Heart right ventricle (tissue), 16 donors: ENCODE measurements at places on chromosomes 2 and 18. TPM values are rescaled to one million over a fixed set of nuclear protein-coding genes. Genes with fewer than 3 reads are reported as not detected.

PJVK gene
- total RNA-seq: 2.0 TPM

FOXI3 gene
- total RNA-seq: not detected

CPLX4 gene
- not detected for total RNA-seq

FBXO41 gene
- 1.6 TPM for total RNA-seq

HRH4 gene
- total RNA-seq: not detected

RAB6C gene
- total RNA-seq: not detected

COLEC12 gene
- 5.3 TPM for total RNA-seq

- no peak overlapping the region for H3K4me3 ChIP-seq
- H3K36me3 ChIP-seq: no peaks in the 10 kb centered on the region
- no peak for DNase-seq
- H3K4me1 ChIP-seq: no peaks in the 10 kb centered on the region
These were observed 310.0 kb downstream of the HRH4 start for GRCh38 chr18:24770311-24771024.

- H3K27me3 ChIP-seq: no peaks in the 10 kb centered on the region
- no peak overlapping the region for H3K27ac ChIP-seq
- no peak overlapping the region for H3K4me3 ChIP-seq
- DNase-seq: no peak
These were observed 26.8 kb upstream of the IL1RL1 start for GRCh38 chr2:102284611-102285010.

GRCh38 chr2:96393989-96394761, 58.6 kb downstream of the NCAPH start:
- H3K36me3 ChIP-seq: no peaks in the 10 kb centered on the region
- no peak overlapping the region for H3K4me3 ChIP-seq

GRCh38 chr2:9170458-9171130, 36.0 kb upstream of the ASAP2 start:
- no peak overlapping the region for H3K27ac ChIP-seq
- H3K27me3 ChIP-seq: no peaks in the 10 kb centered on the region
- no peak overlapping the region for H3K4me3 ChIP-seq
- no peaks in the 10 kb centered on the region for H3K36me3 ChIP-seq
- H3K4me1 ChIP-seq: no peaks in the 10 kb centered on the region
- DNase-seq: no peak

DNA sequence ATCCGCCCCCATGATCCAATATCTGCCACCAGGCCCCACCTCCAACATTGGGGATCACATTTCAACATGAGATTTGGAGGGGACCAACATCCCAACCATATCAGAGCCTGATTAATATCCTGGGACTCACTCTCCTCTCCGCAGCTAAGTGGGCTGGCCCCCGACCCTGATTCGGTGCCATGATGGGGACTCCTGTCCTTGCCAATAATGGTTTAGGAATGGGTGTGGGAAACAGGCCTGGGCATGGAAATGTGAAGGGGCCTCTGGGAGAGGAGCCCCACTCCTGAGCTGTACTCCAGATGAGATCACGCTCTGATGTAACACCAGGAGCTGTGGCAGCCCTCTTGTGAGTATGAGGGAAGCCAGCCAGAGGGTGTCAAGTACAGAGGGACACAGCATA, 77.3 kb upstream of the SMAD7 start:
- DNase-seq: no peak
- H3K27ac ChIP-seq: no peak overlapping the region
- no peaks in the 10 kb centered on the region for H3K4me1 ChIP-seq
- H3K4me3 ChIP-seq: no peak overlapping the region

- H3K27me3 ChIP-seq: no peaks in the 10 kb centered on the region
- peaks cover 8% of the 10 kb centered on the region for H3K36me3 ChIP-seq
- H3K4me1 ChIP-seq: peaks cover 26% of the 10 kb centered on the region
- DNase-seq: peak; percentile 50
- H3K27ac ChIP-seq: no peak overlapping the region
- no peak overlapping the region for H3K4me3 ChIP-seq
These were observed 67.7 kb downstream of the NCK2 start for GRCh38 chr2:105812180-105813044.

GRCh38 chr2:209391776-209392401, 32.0 kb upstream of the MAP2 start:
- no peak overlapping the region for H3K27ac ChIP-seq
- H3K4me1 ChIP-seq: no peaks in the 10 kb centered on the region
- DNase-seq: no peak
- H3K36me3 ChIP-seq: no peaks in the 10 kb centered on the region
- H3K4me3 ChIP-seq: no peak overlapping the region
- no peaks in the 10 kb centered on the region for H3K27me3 ChIP-seq

DNA sequence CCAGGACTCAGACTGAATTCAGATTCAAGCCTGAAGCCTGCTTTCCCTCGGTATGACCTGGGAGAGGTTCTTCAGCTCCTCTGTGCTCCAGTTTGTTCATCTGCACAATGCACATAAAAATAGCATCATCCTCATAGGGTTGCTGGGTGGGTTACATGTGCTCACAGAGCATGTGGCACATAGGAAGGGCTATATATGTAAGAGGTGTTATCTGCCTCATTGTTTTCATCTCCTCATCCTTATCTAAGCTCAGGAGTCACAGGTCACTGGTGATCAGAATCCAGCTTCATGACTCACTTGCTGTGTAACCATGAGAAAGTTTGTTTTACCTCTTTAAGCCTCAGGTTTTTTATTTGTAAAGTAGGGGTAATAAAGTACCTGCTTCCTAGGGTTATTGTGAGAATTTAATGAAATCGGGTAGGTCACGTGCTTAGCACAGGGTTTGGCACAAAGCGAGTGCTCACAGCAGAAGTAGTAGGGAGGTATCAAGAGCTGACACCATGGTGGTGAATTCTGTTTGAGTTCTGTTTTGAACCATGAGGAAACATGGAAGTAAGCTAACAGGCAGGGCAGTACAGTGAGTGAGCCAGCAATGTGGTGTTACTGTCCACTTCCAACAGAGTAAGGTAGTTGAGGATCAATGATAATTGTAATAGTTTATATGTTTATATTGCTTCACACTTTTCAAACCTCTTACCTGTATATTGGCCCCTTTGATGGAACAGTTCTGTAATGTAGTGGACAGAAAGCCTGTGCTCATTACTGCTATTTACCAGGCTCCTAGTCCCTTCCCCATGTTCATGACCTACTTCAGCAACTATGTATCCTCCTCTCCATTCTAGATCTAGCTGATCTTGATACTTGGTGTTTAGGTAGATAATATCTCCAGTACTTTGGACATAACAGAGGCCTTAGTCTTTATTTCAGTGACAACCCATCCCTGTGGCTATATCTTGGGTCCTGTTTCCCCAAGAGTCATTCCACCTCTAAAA, 141.4 kb upstream of the LTBP1 start:
- no peak overlapping the region for H3K4me3 ChIP-seq
- H3K36me3 ChIP-seq: no peaks in the 10 kb centered on the region
- peaks cover 5% of the 10 kb centered on the region for H3K4me1 ChIP-seq
- no peak for DNase-seq
- H3K27me3 ChIP-seq: no peaks in the 10 kb centered on the region

- no peaks in the 10 kb centered on the region for H3K27me3 ChIP-seq
- no peak for DNase-seq
- no peak overlapping the region for H3K4me3 ChIP-seq
- H3K4me1 ChIP-seq: peaks cover 7% of the 10 kb centered on the region
- H3K36me3 ChIP-seq: peaks cover 97% of the 10 kb centered on the region
These were observed 33.4 kb downstream of the PUM2 start for GRCh38 chr2:20317197-20317596.

GRCh38 chr2:30653847-30654246, 153.4 kb downstream of the CAPN13 start:
- H3K27me3 ChIP-seq: no peaks in the 10 kb centered on the region
- H3K4me3 ChIP-seq: no peak overlapping the region
- no peak overlapping the region for H3K27ac ChIP-seq
- H3K4me1 ChIP-seq: no peaks in the 10 kb centered on the region

GRCh38 chr2:162106146-162106551, 32.1 kb upstream of the DPP4 start:
- peak overlapping the region; percentile 5 for H3K27ac ChIP-seq
- H3K27me3 ChIP-seq: no peaks in the 10 kb centered on the region
- DNase-seq: no peak
- no peaks in the 10 kb centered on the region for H3K36me3 ChIP-seq
- H3K4me3 ChIP-seq: no peak overlapping the region
